ENCODE measurements at places on chromosomes 2 and 18. TPM values are rescaled to one million over a fixed set of nuclear protein-coding genes. Genes with fewer than 3 reads are reported as not detected.

GRCh38 chr2:18605115-18605514, 15.7 kb upstream of the NT5C1B start:
- no peak for DNase-seq

GRCh38 chr2:110980339-110981062, 140.2 kb upstream of the BCL2L11 start:
- DNase-seq = no peak

UNC80 gene
- total RNA-seq = not detected

DNA sequence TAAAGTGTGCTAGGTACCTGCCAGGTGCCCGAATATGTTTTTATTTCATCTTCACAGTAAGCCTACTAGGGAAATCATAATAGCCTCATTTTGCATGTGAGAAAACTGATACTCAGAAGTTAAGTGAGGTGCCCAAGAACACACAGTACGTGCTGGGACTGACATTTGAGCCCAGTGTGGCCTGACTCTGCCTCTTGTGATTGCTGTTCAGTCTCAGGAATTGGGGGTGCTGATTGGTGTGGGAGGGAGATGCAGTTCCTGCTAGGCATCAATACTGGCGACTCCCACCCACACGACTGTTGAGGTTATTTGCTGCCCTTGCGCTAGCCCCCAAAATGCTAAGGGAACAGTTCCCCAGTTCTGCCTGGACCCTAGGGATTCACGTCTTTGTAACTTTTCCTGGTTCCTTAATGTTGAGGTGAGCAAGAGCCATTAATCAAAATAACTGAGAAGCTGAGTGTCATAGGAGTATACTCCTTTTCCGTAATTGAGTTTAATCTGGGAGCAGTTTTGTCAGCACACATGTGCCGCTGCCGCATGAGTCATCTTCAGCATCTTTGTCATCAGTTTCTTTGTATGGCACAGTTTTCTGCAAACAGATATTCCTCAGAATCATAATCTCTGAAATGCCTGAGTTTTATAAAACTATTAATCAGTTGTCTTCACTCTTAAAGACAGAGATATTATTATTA, 120.7 kb downstream of the NCK2 start:
- DNase-seq = no peak

TXNDC2 gene
- total RNA-seq = not detected

DNA sequence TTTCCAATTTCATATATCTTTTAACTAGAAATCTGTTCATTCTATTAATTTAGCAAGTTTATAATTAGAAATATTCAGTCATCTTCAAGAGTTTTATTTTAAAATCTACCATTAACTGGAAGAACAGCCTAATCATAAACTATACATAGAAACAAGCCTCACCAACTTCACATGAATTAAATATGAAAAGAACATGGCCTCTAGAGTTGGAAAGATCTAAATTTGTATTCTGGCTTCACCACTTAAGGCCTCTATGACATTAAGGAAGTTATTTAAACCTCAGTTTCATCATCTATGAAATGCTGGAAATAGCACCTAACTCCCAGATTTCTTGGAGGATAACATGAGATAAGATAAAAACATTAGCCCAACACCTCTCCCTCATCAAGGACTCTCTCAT, 51.4 kb upstream of the SCN7A start:
- DNase-seq = no peak

- DNase-seq = no peak
Measured at GRCh38 chr2:196279541-196279940, 108.2 kb upstream of the STK17B start.

DNA sequence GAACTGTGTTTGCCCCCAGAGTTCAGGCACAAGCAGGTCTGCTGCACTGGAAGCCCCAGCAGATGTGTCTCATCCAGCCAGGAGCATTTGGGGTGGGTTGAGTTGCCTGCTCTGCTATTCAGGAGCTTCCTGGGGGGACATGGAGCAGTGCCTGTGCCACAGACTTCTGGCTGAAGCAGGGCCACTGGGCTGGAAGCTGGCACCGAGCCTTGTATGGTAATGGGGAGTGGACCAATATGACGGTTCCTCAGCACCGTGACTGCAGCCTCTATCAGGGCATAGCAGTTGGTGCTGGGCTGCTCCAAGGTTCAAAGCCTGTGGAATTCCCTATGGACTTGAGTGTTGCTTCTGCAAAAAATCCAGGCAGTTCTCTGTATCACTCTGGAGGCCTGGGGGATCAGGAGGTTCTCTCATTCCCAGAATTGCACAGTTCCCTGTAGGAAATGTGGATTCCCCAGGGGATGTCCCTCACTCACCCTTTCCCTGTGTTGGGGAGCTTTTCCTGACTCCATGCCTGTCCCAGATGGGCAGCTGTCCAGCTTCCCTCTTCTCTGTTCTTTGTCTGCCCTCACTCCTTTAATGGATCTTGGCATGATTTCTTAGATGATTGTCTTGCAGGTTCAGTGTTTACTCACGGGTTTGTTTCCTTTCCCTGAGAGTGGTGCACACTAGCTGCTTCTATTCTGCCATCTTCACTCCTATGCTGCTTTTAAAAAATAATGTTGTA, 37.2 kb upstream of the THSD7B start:
- DNase-seq = no peak

- DNase-seq = no peak
Measured at GRCh38 chr18:3313685-3314084, 51.8 kb downstream of the MYL12B start.

LOXHD1 gene
- 2.4 TPM for total RNA-seq

DNA sequence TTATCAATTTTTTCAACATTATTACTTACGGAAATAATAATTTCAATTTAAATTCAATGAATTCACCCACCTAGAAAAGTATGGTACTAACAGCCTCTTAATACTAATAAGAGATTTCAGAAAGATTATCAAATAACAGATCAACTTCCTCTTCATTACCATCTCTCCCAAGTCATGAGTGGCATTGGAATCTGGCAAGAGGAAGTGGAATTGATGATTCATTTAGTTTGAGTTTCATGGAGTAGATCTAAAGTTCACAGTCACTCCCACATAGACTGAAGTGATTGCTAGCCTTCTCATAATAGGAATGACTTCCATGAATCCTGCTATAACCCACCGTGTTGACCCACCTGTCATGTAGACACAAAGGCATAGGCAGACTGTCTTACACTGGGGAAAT, 77.7 kb upstream of the WDR75 start:
- DNase-seq = no peak

IL1R1 gene
- total RNA-seq = 541 TPM

GRCh38 chr2:9652898-9653479, 22.2 kb upstream of the YWHAQ start:
- no peak for DNase-seq

GRCh38 chr2:80499095-80499494, 194.5 kb upstream of the LRRTM1 start:
- peak; percentile 30 for DNase-seq

- no peak for DNase-seq
Measured at GRCh38 chr2:18763338-18763737, 174.0 kb upstream of the NT5C1B start.

- no peak for DNase-seq
Measured at GRCh38 chr2:2230433-2230817, 100.7 kb downstream of the MYT1L start.

IL37 gene
- total RNA-seq = not detected
